ENCODE measurements at places on chromosomes 13 and 19. TPM values are rescaled to one million over a fixed set of nuclear protein-coding genes. Genes with fewer than 3 reads are reported as not detected.

The LRFN3 gene
- total RNA-seq = 1.7 TPM

The CEBPA gene
- 0.33 TPM for total RNA-seq

The LSM14A gene
- 138 TPM for total RNA-seq

The CKAP2 gene
- total RNA-seq = 16.5 TPM

The CYP4F8 gene
- not detected for total RNA-seq

The CEACAM4 gene
- total RNA-seq = not detected

The BCL3 gene
- 0.98 TPM for total RNA-seq

The IGFL4 gene
- total RNA-seq = not detected

The ELL gene
- total RNA-seq = 11.3 TPM

The IZUMO2 gene
- not detected for total RNA-seq

The IGFL2 gene
- not detected for total RNA-seq

The ZNF610 gene
- total RNA-seq = 2.0 TPM

The OR10H2 gene
- total RNA-seq = not detected

The RSPH6A gene
- 0.11 TPM for total RNA-seq

The SPPL2B gene
- total RNA-seq = 25.1 TPM

The WDR88 gene
- total RNA-seq = under 0.01 TPM
